ENCODE measurements at places on chromosomes 3 and 15.
A peak's percentile ranks its signal among the peaks of the same experiment; 100 is the strongest.

DNA sequence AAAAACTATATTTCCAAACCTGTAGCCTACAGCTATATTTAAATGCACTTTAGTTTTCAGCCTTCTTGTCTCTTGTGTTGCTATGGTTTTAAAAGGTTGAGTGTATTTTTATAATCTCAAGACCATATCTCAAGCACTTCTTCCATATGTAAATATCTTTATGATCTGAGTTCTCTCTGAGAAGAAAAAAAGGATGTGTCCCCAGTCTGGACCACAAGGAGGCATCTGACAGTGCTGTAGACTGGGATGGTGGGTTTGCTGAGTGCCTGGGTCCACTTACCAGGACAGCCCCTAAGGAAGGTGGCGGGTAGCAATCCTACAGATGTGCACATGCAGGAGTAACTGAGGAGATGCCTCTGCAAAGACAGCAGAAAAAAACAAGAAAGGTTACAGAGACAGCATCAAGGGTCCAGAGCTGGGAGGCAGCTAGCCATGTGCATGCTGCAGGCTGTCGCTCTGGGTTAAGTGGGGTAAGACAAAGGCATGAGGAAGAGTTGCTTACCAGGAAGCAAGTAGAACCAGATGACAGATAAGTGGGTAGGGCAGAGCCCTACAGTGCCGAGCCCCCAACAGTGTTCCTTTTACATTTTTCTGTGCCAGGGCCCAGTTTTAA lies 70.6 kb upstream of the SNRK start:
- no peaks in the 10 kb centered on the region for H3K36me3 ChIP-seq
- peaks cover 20% of the 10 kb centered on the region for H3K27me3 ChIP-seq
- ATAC-seq = no peak
- H3K27ac ChIP-seq = no peak overlapping the region

GRCh38 chr15:96341513-96342405 lies 11.3 kb downstream of the NR2F2 start:
- no peak overlapping the region for H3K4me3 ChIP-seq
- ATAC-seq = no peak
- H3K36me3 ChIP-seq = no peaks in the 10 kb centered on the region

GRCh38 chr3:112786002-112786590 lies 60.6 kb downstream of the CD200R1L start:
- no peak overlapping the region for H3K4me3 ChIP-seq
- H3K27me3 ChIP-seq = no peaks in the 10 kb centered on the region
- H3K36me3 ChIP-seq = no peaks in the 10 kb centered on the region
- no peak overlapping the region for H3K27ac ChIP-seq
- ATAC-seq = no peak

DNA sequence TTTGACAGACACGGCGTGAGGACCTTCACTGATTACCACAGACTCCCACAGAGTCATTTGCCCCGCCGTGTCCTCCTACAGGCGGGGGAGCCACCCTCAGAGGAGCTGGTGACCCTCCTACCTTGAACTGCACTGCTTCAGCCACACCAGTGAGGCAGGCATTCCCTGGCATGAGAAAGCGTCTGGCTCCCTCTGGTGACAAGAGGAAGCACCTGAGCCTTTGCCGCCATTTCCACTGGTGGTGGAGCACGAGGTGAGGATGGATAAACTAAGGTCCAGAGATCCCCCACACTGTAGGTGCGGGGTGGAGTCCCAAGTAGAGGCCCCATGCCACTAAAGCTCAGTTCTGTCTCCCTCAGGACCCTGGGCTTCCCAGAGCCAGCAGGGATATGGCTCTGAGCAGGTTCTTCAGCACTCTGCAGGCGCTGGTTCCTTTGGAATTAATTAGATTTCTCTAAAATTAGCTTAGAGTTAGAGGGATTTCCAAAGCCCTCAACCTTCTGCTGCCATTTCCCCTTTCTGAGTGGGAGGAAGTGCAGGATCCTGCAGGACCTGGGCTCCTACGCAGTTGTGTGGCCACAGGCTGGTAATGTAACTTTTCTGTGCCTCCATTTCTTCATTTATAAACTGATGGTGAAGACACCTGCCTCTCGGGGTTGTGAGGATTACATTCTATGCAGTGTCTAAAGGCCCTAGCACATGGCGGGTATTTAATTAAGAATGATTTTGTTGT lies 224.0 kb downstream of the SLCO3A1 start:
- H3K27ac ChIP-seq = no peak overlapping the region
- H3K27me3 ChIP-seq = peaks cover 30% of the 10 kb centered on the region
- no peaks in the 10 kb centered on the region for H3K4me1 ChIP-seq
- H3K4me3 ChIP-seq = no peak overlapping the region
- H3K36me3 ChIP-seq = no peaks in the 10 kb centered on the region

DNA sequence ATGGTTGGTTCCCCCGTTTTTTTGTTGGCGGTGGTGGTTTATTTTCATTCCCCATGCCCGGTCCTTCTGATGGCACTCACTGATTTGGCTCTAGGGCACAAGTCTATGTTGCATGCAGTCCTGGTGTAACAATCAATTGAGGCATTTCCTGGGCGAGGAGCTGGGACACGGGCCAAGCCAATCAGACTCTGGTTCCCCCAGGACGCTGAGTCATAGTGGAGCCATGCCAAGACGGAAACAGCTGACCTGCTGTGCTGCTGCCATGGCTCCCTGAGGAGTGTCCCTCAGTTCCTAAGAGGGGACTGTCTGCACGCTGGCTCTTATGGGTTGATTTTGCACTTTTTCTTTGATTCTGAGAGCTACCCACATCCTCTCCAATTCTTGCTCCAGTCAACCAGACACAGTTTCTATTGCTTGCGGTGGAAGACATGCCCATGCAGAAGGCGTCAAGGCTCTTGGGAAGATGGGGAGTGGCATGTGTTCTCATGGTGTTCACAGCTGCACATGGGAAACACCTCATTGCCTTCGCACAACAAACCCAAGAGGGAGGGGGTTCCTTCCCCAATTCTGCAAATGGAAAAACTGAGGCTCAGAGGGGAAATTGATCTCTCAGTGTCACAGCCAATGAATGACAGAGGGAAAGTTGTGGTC lies 28.3 kb upstream of the ALDH1L1 start:
- no peak for ATAC-seq
- peaks cover 55% of the 10 kb centered on the region for H3K27me3 ChIP-seq
- H3K4me3 ChIP-seq = no peak overlapping the region

DNA sequence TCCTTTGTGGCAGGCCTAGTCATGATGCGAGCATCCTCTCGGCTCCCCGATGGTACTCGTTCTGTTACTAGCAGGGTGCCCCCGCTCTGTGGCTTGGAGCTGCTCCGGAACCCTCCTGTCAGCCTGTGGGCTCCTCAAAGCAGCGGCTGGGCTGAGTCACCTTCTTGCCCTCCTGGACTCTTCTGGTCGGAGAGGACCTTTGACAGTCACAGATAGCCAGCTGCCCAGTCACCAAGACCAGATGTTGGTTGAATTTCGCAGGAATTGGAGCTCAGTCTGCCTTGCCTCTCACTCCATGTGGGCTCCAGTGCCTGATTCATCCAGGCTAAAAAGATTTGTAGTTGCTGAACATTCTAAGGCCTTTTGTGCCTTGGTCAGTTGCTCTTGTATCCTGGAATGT lies 94.5 kb downstream of the CHCHD6 start:
- no peaks in the 10 kb centered on the region for H3K4me1 ChIP-seq
- H3K4me3 ChIP-seq = no peak overlapping the region
- no peak for ATAC-seq
- H3K36me3 ChIP-seq = peaks cover 34% of the 10 kb centered on the region
- no peak overlapping the region for H3K27ac ChIP-seq

- no peak for ATAC-seq
- no peaks in the 10 kb centered on the region for H3K27me3 ChIP-seq
- H3K36me3 ChIP-seq = no peaks in the 10 kb centered on the region
- H3K4me3 ChIP-seq = no peak overlapping the region
- H3K27ac ChIP-seq = no peak overlapping the region
Measured at GRCh38 chr3:157578181-157578580, 75.0 kb upstream of the VEPH1 start.

- ATAC-seq = no peak
- H3K36me3 ChIP-seq = no peaks in the 10 kb centered on the region
- peaks cover 17% of the 10 kb centered on the region for H3K4me1 ChIP-seq
Measured at GRCh38 chr15:90362936-90363212, 10.8 kb downstream of the ZNF774 start.

DNA sequence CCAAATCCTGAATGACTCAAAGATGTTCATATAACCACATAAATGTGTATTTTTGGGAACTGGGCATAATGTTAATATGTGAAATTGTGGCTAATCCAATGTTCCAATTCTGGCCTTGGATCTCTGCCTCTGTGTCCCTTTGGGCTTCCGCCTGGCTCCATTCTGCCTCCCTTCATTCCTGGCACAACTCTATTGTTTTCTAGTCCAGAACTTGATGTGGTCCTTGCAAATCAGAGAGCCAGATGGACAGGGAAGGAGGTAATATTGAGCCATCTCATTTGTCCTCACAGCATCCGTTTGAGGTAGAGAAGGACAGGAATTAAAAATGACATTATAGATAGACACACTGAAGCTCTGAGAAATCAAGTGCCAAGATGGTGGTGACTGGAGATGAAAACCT lies 355.7 kb upstream of the TBL1XR1 start:
- no peaks in the 10 kb centered on the region for H3K36me3 ChIP-seq
- no peak overlapping the region for H3K4me3 ChIP-seq
- no peak for ATAC-seq

DNA sequence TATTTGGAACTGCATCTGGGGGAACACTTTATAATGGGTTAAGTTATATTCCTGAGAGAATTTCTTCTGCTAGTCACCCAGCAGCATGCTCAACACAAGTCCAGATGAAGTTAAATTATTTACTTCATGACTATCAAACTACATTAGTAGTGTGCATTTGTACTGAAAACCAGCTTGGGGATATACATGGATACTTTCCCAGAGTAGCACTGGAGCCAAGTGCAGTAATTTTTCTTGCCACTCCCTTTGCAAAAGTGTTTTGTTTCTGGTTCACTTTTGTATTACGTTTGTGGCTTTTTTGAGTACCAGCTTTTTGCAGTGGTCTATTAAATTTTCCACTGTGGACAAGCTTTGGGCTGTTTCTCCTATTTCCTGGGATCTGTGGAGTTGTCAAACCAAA lies 243.0 kb downstream of the AGBL1 start:
- H3K4me1 ChIP-seq = no peaks in the 10 kb centered on the region
- no peak overlapping the region for H3K4me3 ChIP-seq
- ATAC-seq = no peak
- H3K27ac ChIP-seq = no peak overlapping the region
- H3K27me3 ChIP-seq = no peaks in the 10 kb centered on the region
- H3K36me3 ChIP-seq = no peaks in the 10 kb centered on the region

DNA sequence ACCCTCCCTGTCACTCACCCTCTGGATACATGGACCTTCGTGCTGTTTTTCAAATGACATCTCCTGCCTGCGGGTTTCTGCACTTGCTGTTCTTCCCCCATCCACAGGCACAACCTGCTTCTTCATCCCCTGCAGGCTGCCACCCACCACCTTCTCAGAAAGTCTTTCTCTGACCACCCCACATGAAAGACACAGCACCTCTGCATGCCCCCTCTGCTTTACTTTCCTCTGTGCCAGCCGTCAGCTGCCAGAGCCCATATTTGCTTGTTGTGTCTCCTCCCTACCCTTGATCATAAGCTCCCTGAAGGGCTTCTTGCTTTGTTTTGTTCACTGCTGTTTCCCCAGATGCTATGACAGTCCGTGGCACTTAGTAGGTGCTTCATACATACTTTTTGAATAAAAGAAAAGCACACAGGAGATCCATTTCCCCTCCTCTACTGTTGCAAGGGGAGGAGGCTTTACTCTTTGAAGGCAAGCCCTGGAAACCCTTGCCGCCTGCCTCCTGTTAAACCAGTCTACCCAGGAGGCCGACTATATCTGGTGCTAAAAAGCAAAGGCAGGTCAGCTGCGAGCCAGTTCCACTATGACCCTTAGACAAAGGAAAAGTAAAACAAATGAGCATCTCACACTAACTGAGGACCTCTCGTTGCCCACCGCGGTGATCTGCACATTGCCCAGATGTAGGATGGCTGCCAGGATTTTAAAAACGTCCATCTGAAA lies 31.9 kb downstream of the MYO5C start:
- peaks cover 34% of the 10 kb centered on the region for H3K4me1 ChIP-seq
- no peaks in the 10 kb centered on the region for H3K27me3 ChIP-seq
- peaks cover 9% of the 10 kb centered on the region for H3K36me3 ChIP-seq
- H3K27ac ChIP-seq = peak overlapping the region; percentile 98
- H3K4me3 ChIP-seq = no peak overlapping the region

DNA sequence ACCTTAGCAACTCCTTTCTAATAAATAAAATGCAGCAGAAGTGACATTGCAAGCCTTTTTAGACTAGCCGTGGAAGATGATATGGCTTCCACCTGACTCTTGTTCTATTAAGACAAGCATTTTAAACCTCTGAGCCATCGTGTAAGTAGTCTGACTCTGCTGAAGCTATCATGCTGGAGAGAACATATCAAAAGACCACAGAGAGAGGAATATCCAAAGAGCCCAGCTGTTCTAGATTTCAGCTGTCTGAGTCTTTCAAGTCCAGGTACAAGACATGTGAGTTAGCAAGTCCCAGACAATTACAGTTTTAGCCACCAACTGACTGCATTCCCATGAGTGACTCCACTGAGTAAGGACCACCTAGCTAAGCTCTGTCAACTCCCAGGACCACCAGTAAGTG lies 517.0 kb upstream of the NAALADL2 start:
- H3K36me3 ChIP-seq = no peaks in the 10 kb centered on the region
- H3K4me1 ChIP-seq = no peaks in the 10 kb centered on the region
- H3K27me3 ChIP-seq = no peaks in the 10 kb centered on the region
- no peak overlapping the region for H3K4me3 ChIP-seq

All from stimulated activated memory B cell treated with anti-CD40 and anti-IgM and Interleukin-4, amounts not matched to agents 10 μg/mL and 1 μg/mL and 100 μg/mL, for 72 hours (primary cell).